ENCODE measurements at places on chromosomes 4 and X.

DNA sequence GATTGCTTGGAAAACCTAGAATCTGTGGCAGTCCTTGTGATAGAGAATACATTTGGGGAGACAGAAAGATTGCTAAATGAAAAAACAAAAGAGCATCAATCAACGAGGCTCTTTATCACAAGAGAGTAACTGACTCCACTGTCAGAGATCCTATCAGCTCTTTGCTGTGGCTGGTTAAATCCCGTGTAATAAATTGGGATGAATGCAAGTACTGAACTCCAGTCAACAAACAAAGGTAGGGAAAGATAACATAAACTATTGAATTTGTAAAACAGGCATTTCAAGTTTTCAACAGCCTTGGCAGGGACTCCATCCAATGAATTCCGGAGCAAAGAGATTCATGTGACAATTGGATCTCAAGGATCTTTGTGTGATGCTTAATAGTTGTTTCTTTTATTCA is 21.3 kb downstream of the MMRN1 start:
- peak; percentile 52 for DNase-seq

- peak; percentile 27 for DNase-seq
Measured at GRCh38 chr4:128721896-128722295, 87.6 kb upstream of the JADE1 start.

DNA sequence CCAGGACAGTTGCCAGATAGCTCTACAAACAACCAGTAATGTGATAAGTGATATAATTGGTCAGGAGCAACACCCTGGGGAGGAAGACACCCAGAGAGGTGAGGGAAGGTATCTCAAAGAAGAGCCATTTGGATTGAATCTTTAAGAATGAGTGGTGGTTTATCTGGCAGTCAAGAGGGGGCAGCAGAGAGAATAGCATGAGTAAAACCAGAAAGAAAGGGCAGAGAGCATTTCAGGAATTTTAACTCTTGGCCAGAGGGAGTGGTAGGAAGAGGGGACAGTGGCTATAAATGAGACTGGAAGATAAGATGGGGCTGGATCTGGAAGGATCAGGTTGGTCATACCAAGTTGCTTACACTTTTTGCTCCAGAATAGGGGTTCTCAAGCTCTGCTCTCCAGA is 5.9 kb upstream of the SEPTIN6 start:
- peak; percentile 89 for DNase-seq

- no peak for DNase-seq
Measured at GRCh38 chr4:134117392-134118183, 84.0 kb downstream of the PABPC4L start.

DNA sequence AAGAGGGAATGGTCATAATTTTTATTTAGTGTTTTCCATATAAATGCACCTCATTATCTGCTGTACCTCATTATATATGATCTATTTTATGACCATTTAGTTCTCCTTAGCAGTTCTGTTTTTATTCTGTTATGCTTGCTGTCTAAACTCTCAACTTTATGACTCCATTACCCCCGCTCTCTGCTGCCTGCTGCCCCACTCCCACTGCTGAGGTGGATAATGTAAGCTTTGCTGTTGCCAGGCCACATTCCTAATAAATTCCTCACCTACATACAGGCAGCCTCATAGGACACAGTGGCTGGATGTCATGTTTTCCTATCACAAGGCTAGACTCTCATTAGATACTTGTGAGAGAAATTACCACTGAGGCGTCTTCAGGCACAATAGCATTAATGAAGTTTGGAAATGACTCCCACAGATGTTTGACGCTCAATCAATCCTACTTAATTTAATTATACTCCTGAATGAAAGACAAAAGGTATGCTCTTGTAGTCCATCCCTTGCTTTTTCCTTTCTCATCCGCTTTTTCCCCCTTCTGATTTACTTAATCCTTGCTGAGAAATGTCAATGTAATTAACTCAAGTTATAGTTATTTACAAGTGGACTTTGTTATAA is 497.5 kb upstream of the IGFBP7 start:
- DNase-seq = peak; percentile 93

- no peak for DNase-seq
Measured at GRCh38 chr4:177236886-177237285, 72.8 kb upstream of the NEIL3 start.

DNA sequence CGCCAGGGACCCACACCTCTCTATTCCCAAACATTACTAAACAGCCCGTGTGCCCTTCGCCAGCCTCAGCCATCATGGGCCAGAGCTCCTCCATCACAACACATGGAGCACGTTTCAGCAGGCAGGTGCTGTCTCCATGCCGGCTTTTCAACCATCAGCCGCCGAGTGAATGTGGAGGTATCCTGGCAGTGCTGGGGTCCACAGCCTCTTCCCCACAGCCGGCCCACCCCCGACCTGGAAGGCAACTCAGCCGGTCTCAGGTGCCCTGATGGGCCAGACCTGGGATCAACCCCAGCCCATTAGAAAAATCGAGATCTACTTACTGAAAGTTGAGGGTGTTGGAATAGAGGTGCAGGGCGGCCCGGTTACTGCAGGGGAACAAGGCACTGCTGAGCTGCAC is 3.1 kb downstream of the NAA10 start:
- DNase-seq = no peak

GRCh38 chr4:87092389-87093141 is 127.9 kb downstream of the KLHL8 start:
- no peak for DNase-seq

- DNase-seq = no peak
Measured at GRCh38 chr4:34198966-34199365, 2045.3 kb downstream of the ARAP2 start.

GRCh38 chr4:117010671-117011070 is 74.7 kb downstream of the TRAM1L1 start:
- no peak for DNase-seq
